Neural progenitor cell (in vitro differentiated cells): ENCODE measurements at places on chromosomes 1 and 21. TPM values are rescaled to one million over a fixed set of nuclear protein-coding genes. Genes with fewer than 3 reads are reported as not detected.

- peak; percentile 85 for DNase-seq
Measured at GRCh38 chr1:179229214-179230140, at the start of gene ABL2. Gene ABL2, minus strand, starts transcription at chr1:179229677. Its CDS starts 280 bp downstream, at chr1:179229397.

DNA sequence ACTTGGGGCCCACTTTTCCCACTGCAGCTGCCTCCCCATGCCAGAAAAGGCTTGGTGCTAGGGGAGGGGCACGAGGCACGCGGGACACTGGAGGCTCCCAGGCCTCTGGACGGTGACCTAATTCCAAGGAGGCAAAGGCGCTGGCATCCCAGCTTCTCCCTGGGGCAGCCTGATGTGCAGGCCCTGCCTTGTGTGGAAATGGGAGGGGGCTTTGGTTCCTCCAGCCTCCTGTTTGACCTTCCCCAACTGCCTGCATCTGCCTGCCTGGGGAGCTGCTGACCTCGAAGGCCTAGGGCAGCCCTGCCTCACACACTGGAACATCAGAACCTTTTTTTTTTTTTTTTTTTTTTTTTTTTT lies 39.9 kb downstream of the KIAA1614 start:
- no peak for DNase-seq

GRCh38 chr1:76928522-76928921 lies 61.2 kb downstream of the ST6GALNAC5 start:
- DNase-seq: no peak

- no peak for DNase-seq
Measured at GRCh38 chr21:44884097-44884496, 10.6 kb upstream of the PTTG1IP start.

GRCh38 chr1:38991638-38992411 lies 749 bp downstream of the AKIRIN1 start:
- DNase-seq: peak; percentile 83

DNA sequence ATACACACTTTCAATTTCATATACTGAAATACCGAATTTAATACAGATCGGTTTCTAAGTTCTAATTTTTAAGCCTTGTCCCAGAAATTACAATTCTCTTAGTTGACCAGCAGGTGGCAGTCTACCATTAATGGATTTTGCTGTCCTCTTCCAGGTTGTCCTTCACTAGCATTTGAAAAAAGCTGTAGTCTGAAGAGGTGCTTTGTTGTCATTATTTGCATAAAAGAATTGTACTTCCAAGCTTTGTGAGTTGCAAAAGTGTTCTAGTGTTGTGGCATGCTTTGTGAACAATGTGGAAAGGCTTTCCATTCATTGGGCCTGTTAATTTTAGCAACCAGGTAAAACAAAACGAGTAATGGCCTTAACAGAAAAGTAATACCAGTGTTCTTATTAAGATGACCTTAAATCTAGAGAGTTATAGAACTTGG lies 193.6 kb downstream of the RPS6KC1 start:
- peak; percentile 68 for DNase-seq

DNA sequence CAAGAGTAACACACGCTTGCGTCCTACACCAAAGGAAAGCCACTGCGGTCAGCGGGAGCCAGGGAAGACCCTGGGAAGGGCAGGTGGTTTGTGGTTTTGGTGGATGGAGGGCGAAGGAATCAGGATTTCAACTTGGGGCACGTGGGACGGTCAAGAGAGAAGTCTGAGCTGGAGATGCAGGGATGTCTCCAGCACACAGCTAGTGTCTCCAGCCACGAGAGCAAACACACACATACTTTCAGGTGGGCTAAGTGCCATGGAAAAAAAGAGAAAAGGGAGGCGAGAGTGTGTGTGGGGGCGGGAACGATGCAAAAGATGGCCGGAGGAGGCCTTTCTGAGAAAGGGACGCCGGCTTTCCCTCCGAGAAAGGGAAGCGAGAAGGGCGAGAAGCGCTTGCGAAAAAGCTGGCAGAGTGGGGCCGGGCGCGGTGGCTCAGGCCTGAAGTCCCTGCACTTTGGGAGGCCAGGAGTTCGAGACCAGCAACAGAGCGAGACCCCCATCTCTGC lies 1.4 kb upstream of the SRRM1 start:
- peak; percentile 41 for DNase-seq

DNA sequence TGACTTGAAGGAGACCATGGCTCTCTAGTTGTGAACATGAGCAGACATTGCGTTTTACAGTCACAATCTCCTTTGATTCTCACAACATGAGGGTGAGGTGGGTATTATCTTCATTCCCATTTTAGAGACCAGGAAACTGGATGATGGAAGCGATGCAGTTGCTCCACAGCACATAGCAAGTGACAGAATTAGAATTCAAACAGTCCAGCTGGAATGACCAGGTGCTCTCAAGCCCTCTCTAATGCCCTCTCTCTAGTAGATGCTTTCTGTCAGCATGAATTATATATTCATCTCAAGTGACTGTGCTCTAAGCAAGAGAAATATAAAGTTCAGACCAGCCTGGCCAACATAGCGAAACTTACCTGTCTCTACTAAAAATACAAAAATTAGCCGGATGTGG lies 9.8 kb upstream of the KIF1B start:
- no peak for DNase-seq

Gene HEYL
- total RNA-seq: 2.3 and 4.0 TPM in 2 replicates

Gene BEST4
- total RNA-seq: 0.65 and 0.84 TPM in 2 replicates
